ENCODE measurements at places on chromosomes 2 and 18. TPM values are rescaled to one million over a fixed set of nuclear protein-coding genes. Genes with fewer than 3 reads are reported as not detected.
A peak's percentile ranks its signal among the peaks of the same experiment; 100 is the strongest.

- H3K27ac ChIP-seq, result no peak overlapping the region
- no peaks in the 10 kb centered on the region for H3K36me3 ChIP-seq
- H3K27me3 ChIP-seq, result no peaks in the 10 kb centered on the region
- DNase-seq, result no peak
- H3K4me3 ChIP-seq, result no peak overlapping the region
- H3K4me1 ChIP-seq, result no peaks in the 10 kb centered on the region
Observed at GRCh38 chr18:69680123-69680522, 267.6 kb downstream of the CD226 start.

GRCh38 chr18:6355789-6356589, 58.7 kb downstream of the L3MBTL4 start:
- no peaks in the 10 kb centered on the region for H3K27me3 ChIP-seq
- H3K27ac ChIP-seq, result no peak overlapping the region
- H3K36me3 ChIP-seq, result no peaks in the 10 kb centered on the region
- H3K4me1 ChIP-seq, result no peaks in the 10 kb centered on the region

SERPINB13 gene
- total RNA-seq, result not detected

GRCh38 chr2:223087466-223087865, 35.5 kb downstream of the KCNE4 start:
- H3K4me1 ChIP-seq, result no peaks in the 10 kb centered on the region
- H3K4me3 ChIP-seq, result no peak overlapping the region
- no peak overlapping the region for H3K27ac ChIP-seq

GRCh38 chr2:100394111-100394641, 23.3 kb downstream of the CHST10 start:
- H3K4me1 ChIP-seq, result no peaks in the 10 kb centered on the region
- H3K27ac ChIP-seq, result peak overlapping the region; percentile 9

GRCh38 chr2:63465633-63466032, 122.6 kb downstream of the WDPCP start:
- no peaks in the 10 kb centered on the region for H3K27me3 ChIP-seq
- no peaks in the 10 kb centered on the region for H3K4me1 ChIP-seq
- no peak overlapping the region for H3K27ac ChIP-seq
- H3K4me3 ChIP-seq, result no peak overlapping the region

TRIM43 gene
- total RNA-seq, result not detected

PRKAG3 gene
- not detected for total RNA-seq

ABCA12 gene
- total RNA-seq, result not detected

GRCh38 chr2:56021579-56021978, 98.0 kb upstream of the EFEMP1 start:
- H3K36me3 ChIP-seq, result no peaks in the 10 kb centered on the region
- H3K27me3 ChIP-seq, result no peaks in the 10 kb centered on the region
- no peak for DNase-seq
- no peak overlapping the region for H3K4me3 ChIP-seq
- H3K4me1 ChIP-seq, result no peaks in the 10 kb centered on the region

- no peak overlapping the region for H3K27ac ChIP-seq
- DNase-seq, result no peak
- no peak overlapping the region for H3K4me3 ChIP-seq
- no peaks in the 10 kb centered on the region for H3K36me3 ChIP-seq
- H3K4me1 ChIP-seq, result no peaks in the 10 kb centered on the region
Observed at GRCh38 chr18:47062471-47062870, 27.1 kb upstream of the ELOA2 start.

- no peak overlapping the region for H3K27ac ChIP-seq
- H3K4me1 ChIP-seq, result no peaks in the 10 kb centered on the region
- no peak for DNase-seq
- H3K27me3 ChIP-seq, result no peaks in the 10 kb centered on the region
Observed at GRCh38 chr18:26442126-26442525, 106.2 kb downstream of the KCTD1 start.

DNA sequence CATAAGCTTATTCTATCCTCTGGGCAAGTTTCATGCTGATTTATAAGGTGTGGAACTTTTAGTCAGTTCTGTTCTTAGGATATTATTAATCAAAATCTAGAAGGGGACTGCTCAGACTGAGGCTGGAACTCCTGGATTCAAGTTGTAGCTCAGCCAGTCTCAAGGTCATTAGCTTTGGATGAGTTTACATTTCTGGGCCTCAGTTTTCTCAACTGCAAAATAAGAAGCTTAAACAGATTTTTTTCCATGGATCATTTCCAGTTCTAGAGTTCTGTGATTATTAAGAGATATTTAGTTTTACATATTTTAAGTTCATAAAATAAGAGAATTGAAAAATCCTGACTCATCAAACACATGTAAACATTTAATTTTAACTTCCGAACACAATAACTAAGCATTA, 442.5 kb upstream of the PKDCC start:
- no peak overlapping the region for H3K4me3 ChIP-seq
- no peaks in the 10 kb centered on the region for H3K27me3 ChIP-seq
- DNase-seq, result no peak

GRCh38 chr2:25980076-25980887, 2.0 kb downstream of the KIF3C start:
- no peaks in the 10 kb centered on the region for H3K27me3 ChIP-seq
- H3K27ac ChIP-seq, result no peak overlapping the region
- H3K36me3 ChIP-seq, result no peaks in the 10 kb centered on the region
- H3K4me1 ChIP-seq, result no peaks in the 10 kb centered on the region
- DNase-seq, result no peak

GRCh38 chr2:216765761-216766262, 70.5 kb upstream of the IGFBP5 start:
- no peak overlapping the region for H3K27ac ChIP-seq
- no peaks in the 10 kb centered on the region for H3K36me3 ChIP-seq
- no peaks in the 10 kb centered on the region for H3K27me3 ChIP-seq

GRCh38 chr2:196925768-196926561, 542 bp downstream of the PGAP1 start:
- H3K36me3 ChIP-seq, result no peaks in the 10 kb centered on the region
- DNase-seq, result peak; percentile 52
- no peaks in the 10 kb centered on the region for H3K27me3 ChIP-seq
- peak overlapping the region; percentile 90 for H3K4me3 ChIP-seq
- H3K4me1 ChIP-seq, result no peaks in the 10 kb centered on the region

DNA sequence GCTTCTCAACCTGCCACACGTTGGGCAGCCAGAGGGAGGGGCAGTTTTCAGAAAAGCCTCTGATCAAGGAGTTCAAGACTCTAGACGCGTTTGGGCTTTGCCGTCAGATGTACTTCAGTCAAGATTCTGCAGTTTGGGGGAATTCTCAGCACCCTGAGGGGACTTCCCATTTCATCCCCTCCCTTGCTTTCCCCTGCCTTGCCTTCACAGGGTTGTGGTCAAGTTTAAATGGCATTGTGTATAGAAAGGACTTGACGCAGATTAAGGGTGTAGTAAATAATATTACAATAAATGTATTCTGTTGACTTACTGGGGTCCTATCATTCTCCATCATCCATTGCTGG, 198.3 kb upstream of the NABP1 start:
- DNase-seq, result no peak
- H3K4me3 ChIP-seq, result no peak overlapping the region
- H3K27ac ChIP-seq, result no peak overlapping the region
- H3K36me3 ChIP-seq, result no peaks in the 10 kb centered on the region

DNA sequence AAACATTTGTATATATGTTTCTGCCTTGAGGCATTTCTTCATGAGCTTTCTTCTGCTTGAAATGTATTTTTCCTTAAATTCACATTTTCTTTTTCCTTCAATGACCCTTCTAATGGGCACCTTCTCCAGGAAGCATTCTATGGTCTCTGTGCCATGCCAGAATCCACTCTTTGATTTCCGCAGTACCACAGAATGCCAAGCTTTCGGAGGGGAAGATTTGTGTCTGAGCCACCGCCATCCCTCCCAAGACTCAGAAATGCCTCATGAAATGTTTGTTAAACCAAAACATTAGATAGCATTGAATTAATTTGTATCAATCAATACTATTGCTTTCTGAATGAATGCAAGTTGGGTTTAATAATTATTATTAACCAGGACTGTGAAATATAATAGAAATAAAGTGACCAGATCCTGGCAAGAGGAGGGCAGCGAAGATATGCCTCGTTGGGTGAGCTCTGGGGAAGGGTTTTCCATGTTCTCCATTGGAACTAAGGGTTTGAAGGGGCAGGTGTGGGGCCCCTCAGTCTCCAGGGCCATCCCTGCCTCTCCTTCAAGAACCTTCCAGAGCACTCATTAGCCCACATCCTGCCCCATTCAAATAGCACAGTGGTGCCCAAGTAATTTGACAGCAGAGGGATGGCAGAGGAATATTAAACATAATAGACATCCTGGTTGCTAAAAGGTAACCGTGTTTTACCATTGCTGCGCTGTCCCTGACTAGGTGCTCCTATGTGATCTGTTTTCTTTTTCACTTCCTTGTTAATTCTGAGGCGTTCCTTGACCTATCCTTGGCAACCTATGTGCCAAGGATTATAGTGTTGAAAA, 189.6 kb downstream of the MYCN start:
- no peak for DNase-seq
- H3K27ac ChIP-seq, result no peak overlapping the region
- H3K4me3 ChIP-seq, result no peak overlapping the region
- H3K36me3 ChIP-seq, result no peaks in the 10 kb centered on the region
- H3K27me3 ChIP-seq, result no peaks in the 10 kb centered on the region

DNA sequence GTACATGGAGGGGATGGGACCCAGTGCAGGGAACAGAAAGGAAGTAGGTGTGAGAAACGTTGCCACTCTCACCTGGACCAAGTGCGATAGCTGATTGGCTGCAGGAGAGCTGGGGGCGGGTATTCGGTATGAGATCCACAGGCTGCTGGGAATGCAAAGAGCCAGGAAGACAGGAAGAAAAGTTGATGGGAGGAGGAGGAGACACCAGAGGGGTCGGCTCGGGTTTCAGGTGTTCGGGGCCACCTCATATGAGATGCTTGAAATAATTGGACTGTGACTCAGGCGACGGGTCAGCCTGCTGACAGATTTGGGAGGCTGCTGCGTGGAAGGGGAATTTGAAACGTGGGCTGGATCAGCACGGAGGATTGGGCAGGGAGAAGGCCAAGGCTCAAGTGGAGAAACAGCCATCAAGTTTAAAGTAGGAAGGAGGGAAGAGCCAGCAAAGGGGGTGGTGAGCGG, 65.1 kb downstream of the MRPS9 start:
- H3K4me3 ChIP-seq, result no peak overlapping the region
- H3K36me3 ChIP-seq, result no peaks in the 10 kb centered on the region
- no peaks in the 10 kb centered on the region for H3K4me1 ChIP-seq
- no peak overlapping the region for H3K27ac ChIP-seq
- no peak for DNase-seq
- no peaks in the 10 kb centered on the region for H3K27me3 ChIP-seq

GRCh38 chr2:30721241-30721640, 86.0 kb downstream of the CAPN13 start:
- no peak overlapping the region for H3K27ac ChIP-seq
- H3K4me3 ChIP-seq, result no peak overlapping the region
- no peaks in the 10 kb centered on the region for H3K4me1 ChIP-seq

DNA sequence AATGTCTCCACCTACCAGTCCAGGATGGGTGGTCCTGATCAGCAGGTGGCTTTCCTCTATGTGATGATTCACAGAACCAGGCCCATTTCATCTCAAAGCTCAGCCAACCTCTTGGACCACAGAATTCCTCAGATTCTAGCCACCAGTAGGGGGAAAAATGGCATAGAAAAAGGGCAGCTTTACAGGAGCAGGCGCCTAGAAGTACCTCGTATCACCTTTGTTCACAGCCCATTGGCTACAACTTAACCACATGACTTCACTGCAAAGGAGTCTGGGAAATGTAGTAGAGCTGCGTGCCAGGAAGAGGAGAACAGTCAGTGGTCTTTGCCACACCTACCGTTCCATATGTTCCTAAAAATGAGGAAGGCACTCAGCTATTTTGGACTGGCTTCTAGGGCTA, 62.8 kb upstream of the DTNA start:
- DNase-seq, result no peak
- H3K36me3 ChIP-seq, result no peaks in the 10 kb centered on the region
- no peaks in the 10 kb centered on the region for H3K4me1 ChIP-seq
- H3K27me3 ChIP-seq, result no peaks in the 10 kb centered on the region
- no peak overlapping the region for H3K27ac ChIP-seq
- no peak overlapping the region for H3K4me3 ChIP-seq

DNA sequence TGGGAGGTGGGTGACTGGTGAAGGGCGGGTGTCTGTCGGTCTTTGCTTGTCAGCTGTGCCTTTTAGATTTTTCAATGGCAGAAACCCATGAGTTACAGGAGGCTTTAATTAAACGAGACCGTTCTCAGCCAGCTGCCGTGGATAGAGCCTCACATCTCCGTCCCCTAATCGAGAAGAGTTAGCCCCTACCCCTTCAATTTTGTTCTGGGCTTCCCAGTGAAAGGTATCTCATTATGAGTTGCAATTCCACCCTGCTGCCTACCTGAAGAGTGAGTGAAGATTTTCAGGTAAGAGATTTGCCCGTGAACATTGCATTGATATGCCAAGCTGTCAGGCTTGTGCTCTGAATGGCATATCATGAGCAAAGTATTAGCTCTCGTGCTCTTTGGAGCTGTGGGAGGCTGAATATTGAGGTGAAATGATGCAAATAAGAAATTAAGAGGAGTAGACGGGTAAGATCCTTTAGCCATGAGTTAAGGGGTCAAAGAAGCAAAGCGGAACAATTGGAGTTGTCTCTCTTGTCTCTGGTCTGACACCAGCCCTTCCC, 118.7 kb upstream of the MSTN start:
- H3K4me1 ChIP-seq, result no peaks in the 10 kb centered on the region
- no peak for DNase-seq
- peak overlapping the region; percentile 43 for H3K4me3 ChIP-seq
- no peaks in the 10 kb centered on the region for H3K36me3 ChIP-seq

- no peak for DNase-seq
- H3K4me1 ChIP-seq, result no peaks in the 10 kb centered on the region
- no peak overlapping the region for H3K4me3 ChIP-seq
- H3K27me3 ChIP-seq, result no peaks in the 10 kb centered on the region
Observed at GRCh38 chr2:58911877-58912276, 670.8 kb upstream of the FANCL start.

- no peaks in the 10 kb centered on the region for H3K36me3 ChIP-seq
- no peak overlapping the region for H3K4me3 ChIP-seq
- H3K27ac ChIP-seq, result no peak overlapping the region
- H3K27me3 ChIP-seq, result no peaks in the 10 kb centered on the region
Observed at GRCh38 chr2:202726070-202726469, 91.3 kb downstream of the FAM117B start.

DNA sequence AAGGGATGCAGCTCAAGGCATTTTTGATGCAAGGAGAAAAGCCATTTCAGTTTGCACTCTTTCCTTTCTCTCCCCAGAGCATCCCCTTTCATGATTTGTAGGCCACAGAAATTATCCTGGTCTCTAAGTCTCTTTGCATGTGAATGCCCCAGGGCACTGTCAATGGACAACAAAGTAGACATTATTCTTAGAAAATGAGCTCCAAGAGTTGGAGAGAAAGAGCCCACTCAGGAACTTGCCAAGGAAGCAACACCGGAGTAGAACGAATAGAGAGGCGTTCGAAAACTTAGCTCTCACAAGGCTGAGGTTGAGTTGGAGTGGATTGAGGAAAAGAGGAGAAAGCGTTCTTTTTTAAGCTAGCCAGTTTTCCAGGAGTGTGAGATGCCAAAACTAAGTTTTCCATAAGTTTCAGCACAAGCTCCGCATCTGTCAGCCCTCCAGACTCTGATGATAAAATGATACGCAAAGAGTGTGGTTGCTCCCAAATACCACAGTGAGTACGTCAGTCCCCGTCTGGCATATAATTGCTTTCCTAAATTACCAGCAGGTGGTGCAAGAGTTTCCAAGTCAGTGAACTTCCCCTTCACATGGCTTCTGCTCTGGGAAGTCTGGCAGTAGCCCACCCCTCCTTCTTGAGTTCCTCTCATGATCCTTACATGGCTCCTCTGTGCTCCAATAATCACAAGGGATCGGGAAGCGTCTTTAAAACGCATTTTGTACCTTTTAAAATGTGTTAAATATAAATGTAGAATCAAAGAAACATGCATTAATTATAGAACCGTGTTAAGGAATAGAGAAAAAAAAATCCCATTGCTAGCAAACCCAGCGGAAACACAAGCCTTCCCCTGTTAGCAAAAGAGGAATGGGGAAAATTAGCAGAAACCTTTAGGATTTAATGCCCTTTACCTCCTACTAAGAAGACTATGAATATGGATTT, 1060.6 kb upstream of the FANCL start:
- H3K36me3 ChIP-seq, result no peaks in the 10 kb centered on the region
- H3K27ac ChIP-seq, result no peak overlapping the region
- peak; percentile 49 for DNase-seq
- no peak overlapping the region for H3K4me3 ChIP-seq

All from Peyer's patch (tissue), 4 donors.